A673 (cell line): ENCODE measurements at places on chromosomes 3 and 15.

- H3K36me3 ChIP-seq, result no peaks in the 10 kb centered on the region
- no peak overlapping the region for H3K4me3 ChIP-seq
- H3K4me1 ChIP-seq, result no peaks in the 10 kb centered on the region
- H3K27ac ChIP-seq, result no peak overlapping the region
- DNase-seq, result no peak
These were observed 7.7 kb upstream of the OXSR1 start for GRCh38 chr3:38157595-38157994.

DNA sequence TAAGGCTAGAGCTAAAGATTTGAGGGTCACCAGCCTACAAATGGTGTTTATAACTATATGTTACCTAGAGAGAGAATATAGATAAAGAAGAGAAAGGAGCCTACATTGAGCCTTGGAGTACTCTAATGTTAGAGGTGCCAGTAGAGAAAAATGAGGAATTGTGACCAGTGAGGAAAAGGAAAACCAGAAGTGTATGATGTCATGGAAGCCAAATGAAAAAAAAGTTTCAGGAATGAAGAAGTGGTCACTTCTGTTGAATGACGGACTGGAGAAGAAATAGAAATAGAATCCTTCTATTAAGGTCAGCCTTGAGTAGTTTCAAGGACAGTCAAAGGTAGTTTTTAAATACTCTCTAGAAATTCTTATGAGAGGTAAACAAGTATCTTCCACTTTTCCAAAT is 51.2 kb upstream of the MLF1 start:
- no peaks in the 10 kb centered on the region for H3K36me3 ChIP-seq
- no peaks in the 10 kb centered on the region for H3K4me1 ChIP-seq
- H3K27me3 ChIP-seq, result no peaks in the 10 kb centered on the region
- no peak overlapping the region for H3K4me3 ChIP-seq
- H3K27ac ChIP-seq, result no peak overlapping the region

- peaks cover 28% of the 10 kb centered on the region for H3K4me1 ChIP-seq
- peak; percentile 80 for DNase-seq
- H3K4me3 ChIP-seq, result no peak overlapping the region
- no peaks in the 10 kb centered on the region for H3K36me3 ChIP-seq
- no peaks in the 10 kb centered on the region for H3K27me3 ChIP-seq
- peak overlapping the region; percentile 57 for H3K27ac ChIP-seq
These were observed 106.5 kb upstream of the SLC4A7 start for GRCh38 chr3:27590437-27591298.

DNA sequence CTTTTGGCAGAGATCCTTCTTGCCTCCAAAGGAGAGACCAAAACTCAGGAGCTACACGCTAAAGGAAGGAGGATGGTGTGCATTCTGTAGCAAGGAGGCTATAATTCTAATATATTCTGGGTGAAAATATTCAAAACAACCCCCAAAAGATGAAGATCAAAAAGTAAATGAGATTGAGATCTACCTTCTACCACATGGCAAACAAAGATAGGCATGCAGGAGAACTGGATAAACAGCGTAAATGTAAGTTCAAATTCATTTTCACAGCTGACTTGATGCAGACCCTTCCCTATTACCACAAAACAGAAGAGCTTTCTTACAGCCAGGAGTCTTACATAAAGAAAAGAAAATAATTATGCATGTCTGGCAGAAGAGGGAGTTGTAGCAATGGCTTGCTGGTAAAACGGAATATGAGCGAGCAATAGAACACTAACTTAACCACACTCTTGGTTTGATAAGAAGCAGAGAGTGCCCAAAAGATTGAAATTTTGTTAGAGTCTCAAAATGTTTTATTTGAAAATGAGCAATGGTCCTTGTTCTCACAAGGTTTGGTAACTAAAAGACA is 272.7 kb downstream of the MECOM start:
- peaks cover 84% of the 10 kb centered on the region for H3K27me3 ChIP-seq
- no peak overlapping the region for H3K4me3 ChIP-seq
- no peak overlapping the region for H3K27ac ChIP-seq
- no peaks in the 10 kb centered on the region for H3K36me3 ChIP-seq

DNA sequence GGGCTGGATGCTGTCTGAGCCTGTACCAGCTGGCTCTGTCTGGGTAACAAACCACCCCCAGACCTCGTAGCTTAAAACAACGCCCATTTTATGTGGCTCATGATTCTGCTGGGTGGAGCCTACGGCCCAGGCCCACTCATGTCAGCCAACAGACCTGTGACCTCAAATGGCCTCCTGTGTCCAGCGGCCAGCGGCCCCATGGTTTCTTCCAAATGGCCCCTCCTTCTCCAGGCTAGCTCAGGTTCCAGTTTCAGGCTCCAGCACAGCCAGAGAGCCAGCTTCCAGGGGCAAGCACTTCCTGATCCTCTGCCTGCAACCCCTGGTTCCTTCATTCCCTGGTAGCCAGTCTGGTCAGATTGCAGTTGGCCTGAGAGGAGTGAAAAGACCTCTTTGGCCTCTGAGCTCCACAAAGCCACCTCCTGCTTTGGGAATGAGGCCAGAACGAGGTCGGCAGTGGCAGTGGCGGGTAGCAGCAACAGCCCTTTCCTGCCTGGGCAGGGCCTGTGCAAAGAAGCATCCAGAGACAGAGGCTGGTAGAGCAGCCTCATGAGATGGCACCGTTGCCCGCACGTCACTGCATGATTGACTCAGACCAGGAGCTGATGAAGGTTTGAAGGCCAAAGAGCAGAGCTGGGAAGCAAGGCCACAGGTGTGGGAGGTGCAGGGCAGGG is 21.0 kb upstream of the PLXNA1 start:
- no peaks in the 10 kb centered on the region for H3K4me1 ChIP-seq
- H3K27me3 ChIP-seq, result no peaks in the 10 kb centered on the region
- no peak for DNase-seq
- H3K27ac ChIP-seq, result no peak overlapping the region
- no peaks in the 10 kb centered on the region for H3K36me3 ChIP-seq

DNA sequence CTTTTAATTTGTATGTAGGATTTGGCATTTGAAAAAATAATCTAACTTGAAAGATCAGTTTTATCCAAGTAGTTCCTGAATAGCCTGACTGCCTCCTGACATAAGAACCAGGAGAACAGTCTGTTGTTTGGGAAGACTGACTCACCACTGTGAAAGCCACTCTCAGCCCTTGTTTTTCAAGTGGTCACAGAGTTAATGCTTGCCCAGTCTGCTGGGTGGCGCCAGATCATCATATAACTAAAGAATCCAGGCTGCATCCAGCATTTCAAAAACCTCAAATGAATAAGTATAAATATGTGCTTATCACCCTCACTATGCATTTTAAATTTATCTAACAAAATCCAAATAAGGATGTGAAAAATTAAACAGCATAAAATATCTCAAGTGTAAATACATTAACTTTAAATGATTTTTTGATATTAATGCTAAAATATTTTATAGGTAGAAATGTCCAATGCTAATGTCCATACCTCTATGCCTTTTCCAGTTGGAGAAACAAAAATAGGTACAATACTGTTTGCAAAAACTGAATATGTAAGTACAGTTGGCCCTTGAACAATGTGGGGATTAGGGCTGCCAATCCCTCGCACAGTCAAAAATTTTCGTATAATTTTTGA is 26.9 kb upstream of the ZBBX start:
- no peak overlapping the region for H3K4me3 ChIP-seq
- H3K4me1 ChIP-seq, result no peaks in the 10 kb centered on the region
- H3K36me3 ChIP-seq, result no peaks in the 10 kb centered on the region
- peak; percentile 64 for DNase-seq
- H3K27me3 ChIP-seq, result no peaks in the 10 kb centered on the region

DNA sequence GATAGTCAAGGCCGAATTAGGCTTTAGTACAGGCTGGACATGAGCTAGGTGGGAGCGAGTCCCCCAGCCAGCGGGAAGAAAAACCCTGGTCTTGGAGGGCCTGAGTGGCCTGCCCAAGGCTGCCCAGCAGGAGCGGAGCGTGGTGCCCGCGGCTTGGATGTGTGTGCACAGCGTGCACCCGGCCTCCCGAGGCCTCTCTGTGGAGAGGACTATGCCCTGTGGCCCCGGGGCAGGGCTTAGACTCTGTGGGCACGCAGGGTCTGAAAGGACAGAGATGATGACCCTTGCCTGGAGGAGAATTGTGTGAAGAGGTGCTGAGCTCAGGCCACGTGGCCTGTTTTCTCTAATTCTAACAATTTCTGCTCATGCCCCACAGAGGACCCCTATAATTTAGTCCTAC is 124.6 kb upstream of the IQSEC1 start:
- H3K36me3 ChIP-seq, result no peaks in the 10 kb centered on the region
- peaks cover 4% of the 10 kb centered on the region for H3K27me3 ChIP-seq
- no peaks in the 10 kb centered on the region for H3K4me1 ChIP-seq
- no peak overlapping the region for H3K27ac ChIP-seq
- DNase-seq, result no peak
- no peak overlapping the region for H3K4me3 ChIP-seq

GRCh38 chr3:25441234-25441856 is 13.3 kb downstream of the RARB start:
- H3K4me1 ChIP-seq, result no peaks in the 10 kb centered on the region
- no peaks in the 10 kb centered on the region for H3K27me3 ChIP-seq
- H3K4me3 ChIP-seq, result no peak overlapping the region
- no peaks in the 10 kb centered on the region for H3K36me3 ChIP-seq
- DNase-seq, result no peak
- no peak overlapping the region for H3K27ac ChIP-seq

DNA sequence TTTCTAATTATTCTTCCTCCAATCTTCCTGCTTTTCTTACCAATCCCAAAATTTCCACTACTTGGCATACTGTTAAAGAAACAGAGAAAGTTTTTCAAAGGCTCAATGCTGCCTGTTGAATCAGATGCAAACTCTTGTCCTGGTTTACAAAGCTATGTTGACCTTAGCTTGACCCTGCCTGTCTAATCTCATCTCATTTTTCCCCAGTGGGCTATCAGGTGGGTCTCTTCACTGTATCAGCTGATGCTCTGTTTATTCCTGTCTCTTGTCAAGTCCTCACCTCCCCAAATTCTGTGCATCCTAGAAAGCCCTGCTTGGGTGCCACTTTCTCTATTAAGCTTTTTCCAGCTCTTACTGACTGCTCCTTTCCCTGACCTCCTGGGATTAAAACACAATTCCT is 18.2 kb downstream of the NFKBIZ start:
- no peak for DNase-seq
- H3K27ac ChIP-seq, result no peak overlapping the region
- no peaks in the 10 kb centered on the region for H3K27me3 ChIP-seq
- H3K4me1 ChIP-seq, result no peaks in the 10 kb centered on the region
- H3K4me3 ChIP-seq, result no peak overlapping the region
- H3K36me3 ChIP-seq, result no peaks in the 10 kb centered on the region

DNA sequence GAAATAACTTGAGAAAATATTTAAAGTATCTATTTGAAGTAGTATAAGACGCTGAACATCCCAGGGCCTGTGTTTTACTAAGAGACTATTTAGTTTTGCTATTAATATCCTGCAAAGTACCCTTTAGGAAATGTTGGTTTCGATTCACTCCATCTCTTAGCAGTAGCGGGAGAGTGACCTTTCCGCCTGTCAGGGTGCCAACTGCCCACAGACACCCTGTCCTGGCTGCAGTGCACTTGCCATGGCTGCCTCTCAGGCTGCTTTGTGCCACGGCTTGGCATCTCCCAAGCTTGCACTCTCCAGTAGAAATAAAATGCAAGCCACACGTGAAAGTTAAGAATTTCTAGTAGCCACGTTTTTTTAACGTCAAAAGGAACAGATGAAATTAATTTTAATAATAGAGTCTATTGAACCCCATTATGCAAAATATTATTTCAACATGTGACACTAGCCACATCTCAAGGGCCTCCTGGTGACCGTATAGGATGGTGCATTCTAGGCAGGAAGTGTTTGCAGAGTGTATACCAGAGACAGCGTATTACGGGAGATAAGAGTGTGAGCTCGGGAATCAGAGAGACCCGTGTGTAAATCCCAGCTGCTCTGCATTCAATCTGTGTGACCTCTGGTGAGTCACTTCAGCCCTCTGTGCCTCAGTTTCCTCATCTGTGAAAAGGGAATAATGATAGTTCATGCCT is 19.8 kb downstream of the ADAMTS9 start:
- no peaks in the 10 kb centered on the region for H3K4me1 ChIP-seq
- no peak overlapping the region for H3K27ac ChIP-seq
- DNase-seq, result no peak
- H3K27me3 ChIP-seq, result no peaks in the 10 kb centered on the region
- H3K4me3 ChIP-seq, result no peak overlapping the region
- no peaks in the 10 kb centered on the region for H3K36me3 ChIP-seq

GRCh38 chr15:43214169-43214568 is 6.6 kb downstream of the EPB42 start:
- no peaks in the 10 kb centered on the region for H3K4me1 ChIP-seq
- no peaks in the 10 kb centered on the region for H3K36me3 ChIP-seq
- no peak overlapping the region for H3K4me3 ChIP-seq

DNA sequence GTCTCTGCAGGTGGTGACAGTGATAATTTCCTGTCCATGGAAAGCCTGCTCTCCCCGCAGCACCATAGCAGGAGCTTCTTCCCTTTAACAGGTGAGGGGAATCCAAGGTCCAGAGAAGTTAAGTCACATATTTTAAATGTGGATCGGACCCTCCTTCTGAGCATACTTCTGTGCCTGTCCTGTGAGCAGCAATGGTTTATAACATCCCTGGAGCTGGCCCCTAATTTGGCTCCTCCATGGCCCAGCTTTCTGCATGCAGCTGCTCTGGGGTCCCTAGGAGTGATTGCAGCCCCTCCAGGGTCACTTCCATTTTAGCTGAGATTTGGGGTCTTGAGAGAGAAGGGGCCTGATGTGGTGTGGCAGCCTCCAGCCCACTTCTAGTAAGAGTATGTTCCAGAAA is 127.8 kb downstream of the EEFSEC start:
- DNase-seq, result no peak
- no peak overlapping the region for H3K4me3 ChIP-seq
- H3K27ac ChIP-seq, result no peak overlapping the region
- H3K36me3 ChIP-seq, result no peaks in the 10 kb centered on the region
- H3K4me1 ChIP-seq, result peaks cover 17% of the 10 kb centered on the region
- H3K27me3 ChIP-seq, result no peaks in the 10 kb centered on the region

- DNase-seq, result peak; percentile 93
- no peaks in the 10 kb centered on the region for H3K27me3 ChIP-seq
- peaks cover 18% of the 10 kb centered on the region for H3K4me1 ChIP-seq
- peak overlapping the region; percentile 90 for H3K27ac ChIP-seq
These were observed 109.1 kb upstream of the LRIG1 start for GRCh38 chr3:66609660-66610561.

DNA sequence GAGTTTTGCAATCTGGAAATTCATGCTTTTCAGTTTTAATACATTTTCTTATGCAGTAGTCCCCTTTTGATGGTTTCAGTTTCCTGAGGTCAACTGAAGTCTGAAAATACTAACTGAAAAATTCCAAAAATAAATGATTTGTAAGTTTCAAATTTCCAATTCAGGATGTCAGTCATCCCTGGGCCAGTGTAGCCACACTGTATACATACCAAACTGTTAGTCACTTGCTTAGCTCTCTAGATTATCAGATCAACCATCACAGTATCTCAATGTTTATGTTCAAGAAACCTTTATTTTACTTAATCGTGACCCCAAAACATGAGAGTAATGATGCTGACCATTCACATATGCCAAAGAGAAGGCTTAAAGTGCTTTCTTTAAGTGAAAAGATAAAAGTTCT is 715.5 kb downstream of the GBE1 start:
- H3K36me3 ChIP-seq, result no peaks in the 10 kb centered on the region
- H3K27me3 ChIP-seq, result no peaks in the 10 kb centered on the region
- no peak for DNase-seq
- H3K4me3 ChIP-seq, result no peak overlapping the region
- no peak overlapping the region for H3K27ac ChIP-seq
